ENCODE measurements at places on chromosomes 16 and 17.

- no peak for DNase-seq
Observed at GRCh38 chr16:9033125-9033830, 58.2 kb upstream of the HAPSTR1 start.

DNA sequence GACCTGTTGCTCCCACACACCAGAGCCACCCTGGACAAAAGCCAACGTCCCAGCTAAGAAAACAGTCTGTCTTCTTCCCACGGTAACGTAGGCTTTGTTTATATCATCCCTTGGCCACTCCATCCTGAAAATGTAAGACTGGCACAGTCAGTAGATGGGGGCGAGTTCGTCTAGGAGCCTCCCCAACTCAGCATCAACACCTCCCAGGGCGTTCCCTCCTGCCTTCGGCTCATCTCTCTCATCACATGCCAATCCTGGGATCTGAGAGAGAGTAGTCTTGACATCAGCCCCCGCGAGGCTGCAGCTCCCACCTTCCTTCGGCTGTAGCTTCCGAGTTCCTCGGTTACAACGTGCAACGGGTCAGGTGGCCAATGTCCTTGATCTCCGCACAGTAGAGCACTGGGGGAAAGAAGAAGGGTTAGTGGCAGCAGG is 894 bp downstream of the RNF227 start:
- DNase-seq = no peak

DNA sequence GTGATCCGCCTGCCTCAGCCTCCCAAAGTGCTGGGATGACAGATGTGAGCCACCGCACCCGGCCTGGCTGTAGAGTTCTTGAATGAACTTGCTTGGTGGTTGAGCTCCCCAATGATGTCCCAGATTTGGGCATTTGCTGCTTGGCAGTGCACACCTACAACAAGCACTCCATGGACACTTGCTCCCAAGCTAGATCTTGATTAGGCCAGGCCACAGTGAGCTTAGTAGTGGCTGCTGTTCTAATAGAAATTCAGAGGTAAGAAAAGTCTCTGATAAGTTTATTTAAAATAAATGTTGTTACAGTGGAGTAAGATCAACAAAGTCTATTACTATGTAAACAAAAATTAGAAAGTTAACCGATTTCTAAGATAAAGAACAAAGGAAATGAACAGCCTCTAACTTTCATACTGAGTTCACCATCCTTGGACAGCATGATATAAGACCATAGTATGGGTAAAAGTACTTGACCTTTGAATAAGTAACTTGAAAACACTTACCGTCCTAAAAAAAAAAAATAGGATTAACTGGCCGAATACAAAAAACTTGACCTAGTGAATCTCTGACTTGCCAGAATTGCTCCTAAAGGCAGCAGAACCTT is 951 bp downstream of the TMED6 start:
- no peak for DNase-seq

GRCh38 chr17:69565447-69565846 is 150.9 kb downstream of the MAP2K6 start:
- no peak for DNase-seq

GRCh38 chr17:38729886-38730525 is at the start of gene CISD3:
CISD3 (plus strand) TSS chr17:38730341; CDS start chr17:38730359, 18 bp downstream.
- peak; percentile 78 for DNase-seq

GRCh38 chr16:89256651-89257254 is 39.2 kb downstream of the ZNF778 start:
- no peak for DNase-seq

GRCh38 chr16:77591347-77591746 is 131.0 kb upstream of the NUDT7 start:
- DNase-seq = no peak

DNA sequence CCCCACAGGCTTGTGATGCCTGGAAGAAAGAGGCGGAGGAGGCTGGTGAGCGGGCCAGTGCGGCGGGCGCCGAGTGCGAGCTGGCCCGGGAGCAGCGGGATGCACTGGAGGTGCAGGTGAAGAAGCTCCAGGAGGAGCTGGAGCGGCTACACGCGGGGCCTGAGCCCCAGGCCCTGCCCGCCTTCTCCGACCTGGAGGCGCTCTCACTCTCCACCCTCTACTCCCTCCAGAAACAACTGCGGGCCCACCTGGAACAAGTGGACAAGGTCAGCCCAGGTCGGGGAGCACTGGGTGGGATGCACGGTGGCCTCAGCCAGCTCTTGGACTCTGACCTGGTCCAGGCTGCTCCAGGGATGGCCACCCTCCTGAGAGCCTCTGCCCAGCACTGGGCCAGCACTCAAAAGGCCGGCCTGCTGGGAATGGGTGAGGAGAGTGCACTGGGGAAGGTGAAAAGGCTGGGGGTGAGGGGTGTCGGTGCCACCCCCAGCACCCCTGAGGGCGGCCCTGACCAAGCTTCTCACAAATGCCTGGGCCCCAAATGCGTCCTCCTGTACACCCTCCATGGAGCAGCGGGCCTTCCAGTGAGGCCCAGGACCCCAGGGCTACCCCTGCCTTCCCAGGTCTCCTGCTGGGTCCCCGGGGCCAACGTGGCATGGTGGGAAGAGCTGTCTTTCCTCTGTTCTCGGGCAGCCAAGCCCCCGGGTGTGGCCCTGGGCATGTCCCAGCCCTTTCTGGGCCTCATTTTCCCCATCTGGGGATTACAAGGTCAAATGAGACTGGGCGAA is 20.8 kb downstream of the UNC13D start:
- DNase-seq = no peak

DNA sequence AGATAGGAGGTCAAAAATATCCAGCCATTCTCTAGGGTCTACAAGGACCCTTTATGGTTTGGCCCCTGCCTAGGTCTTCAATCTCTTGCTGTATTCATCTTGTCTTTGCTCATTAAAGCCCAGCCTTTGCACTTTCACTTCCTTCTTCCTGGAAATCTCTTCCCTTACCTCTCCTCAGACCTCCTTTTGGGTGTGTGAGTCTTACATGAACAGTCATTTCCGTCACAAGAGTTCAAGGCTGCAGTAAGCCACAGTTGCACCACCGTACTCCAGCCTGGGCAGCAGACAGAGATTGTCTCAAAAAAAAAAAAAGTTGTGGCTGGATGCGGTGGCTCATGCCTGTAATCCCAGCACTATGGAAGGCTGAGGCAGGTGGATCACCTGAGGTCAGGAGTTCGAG is 6.0 kb upstream of the ATP1B2 start:
- no peak for DNase-seq

- no peak for DNase-seq
Observed at GRCh38 chr17:68542698-68543463, 30.7 kb downstream of the PRKAR1A start.

GRCh38 chr17:79081571-79082276 is 7.1 kb downstream of the ENGASE start:
- no peak for DNase-seq

GRCh38 chr16:84663433-84664101 is 15.3 kb downstream of the KLHL36 start:
- DNase-seq = no peak

DNA sequence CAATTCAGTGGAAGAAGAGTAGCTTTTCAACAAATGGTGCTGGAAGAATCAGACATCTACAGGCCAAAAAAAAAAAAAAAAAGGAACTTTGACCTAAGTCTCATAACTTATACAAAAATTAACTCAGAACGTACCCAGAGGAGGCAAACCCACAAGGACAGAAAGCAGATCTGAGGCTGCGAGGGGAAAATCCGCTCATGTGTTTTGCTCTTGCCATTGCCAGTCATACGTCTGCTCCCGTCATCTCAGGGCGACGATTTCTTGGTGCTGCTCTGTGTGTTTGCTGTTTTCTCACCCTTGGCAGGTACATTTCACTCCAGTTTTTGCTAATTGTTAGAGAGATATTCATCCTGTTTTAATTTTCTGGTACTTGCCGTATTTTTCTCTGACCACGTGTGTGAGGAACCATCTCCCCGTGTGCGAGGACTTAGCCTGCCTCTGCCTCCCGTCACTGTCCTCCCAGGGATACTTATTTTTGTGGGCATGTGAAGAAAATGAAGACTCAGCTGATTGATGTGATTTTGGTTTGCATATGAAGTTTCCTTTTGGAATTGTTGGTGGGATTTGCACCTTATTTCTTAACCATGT is 33.4 kb upstream of the ACSF3 start:
- DNase-seq = no peak

GRCh38 chr16:4692460-4693295 is 684 bp upstream of the NUDT16L1 start:
- DNase-seq = peak; percentile 66

- no peak for DNase-seq
Observed at GRCh38 chr16:53726625-53727024, 22.7 kb downstream of the FTO start.

- no peak for DNase-seq
Observed at GRCh38 chr16:65104471-65104870, 17.4 kb downstream of the CDH11 start.

GRCh38 chr16:1857433-1858097 is 14.4 kb downstream of the MEIOB start:
- no peak for DNase-seq

- DNase-seq = no peak
Observed at GRCh38 chr17:45812102-45812501, 28.0 kb downstream of the CRHR1 start.

- DNase-seq = no peak
Observed at GRCh38 chr17:67639979-67640378, 77.8 kb upstream of the NOL11 start.

DNA sequence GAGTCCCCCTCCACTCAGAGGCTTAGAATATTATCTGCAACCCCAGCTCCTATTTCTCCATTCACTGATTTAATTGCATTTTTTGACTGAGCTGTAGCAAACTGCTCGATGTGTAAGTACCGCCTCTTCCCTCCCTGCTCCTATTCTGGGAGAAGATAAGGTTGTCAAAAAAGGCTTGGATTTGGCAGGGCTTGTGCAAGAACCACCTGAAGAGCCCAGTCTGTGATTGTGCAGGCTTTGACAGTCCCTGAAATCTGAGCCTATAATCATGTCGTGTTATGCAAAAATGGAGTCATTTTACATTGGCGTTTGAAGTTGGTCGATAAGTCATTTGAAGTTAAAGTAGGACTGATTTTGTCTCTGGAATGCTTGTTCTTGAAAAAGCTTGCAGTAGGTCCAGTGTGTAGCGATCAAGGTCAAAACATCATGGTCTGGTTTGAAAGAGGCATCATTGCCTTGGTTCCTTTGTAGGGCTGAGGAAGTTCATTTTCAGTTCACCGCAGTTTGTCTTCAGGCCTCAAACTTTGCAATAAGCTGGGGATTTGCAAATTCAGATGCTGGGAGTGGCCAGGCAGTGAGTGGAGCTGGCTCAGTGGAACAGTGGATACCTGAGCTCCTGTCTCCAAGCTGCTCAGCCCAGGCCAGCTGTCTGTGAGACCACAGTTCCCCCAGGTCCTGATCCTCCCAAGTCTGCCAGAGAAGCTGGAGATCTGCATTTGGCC is 68.8 kb downstream of the KATNIP start:
- no peak for DNase-seq

DNA sequence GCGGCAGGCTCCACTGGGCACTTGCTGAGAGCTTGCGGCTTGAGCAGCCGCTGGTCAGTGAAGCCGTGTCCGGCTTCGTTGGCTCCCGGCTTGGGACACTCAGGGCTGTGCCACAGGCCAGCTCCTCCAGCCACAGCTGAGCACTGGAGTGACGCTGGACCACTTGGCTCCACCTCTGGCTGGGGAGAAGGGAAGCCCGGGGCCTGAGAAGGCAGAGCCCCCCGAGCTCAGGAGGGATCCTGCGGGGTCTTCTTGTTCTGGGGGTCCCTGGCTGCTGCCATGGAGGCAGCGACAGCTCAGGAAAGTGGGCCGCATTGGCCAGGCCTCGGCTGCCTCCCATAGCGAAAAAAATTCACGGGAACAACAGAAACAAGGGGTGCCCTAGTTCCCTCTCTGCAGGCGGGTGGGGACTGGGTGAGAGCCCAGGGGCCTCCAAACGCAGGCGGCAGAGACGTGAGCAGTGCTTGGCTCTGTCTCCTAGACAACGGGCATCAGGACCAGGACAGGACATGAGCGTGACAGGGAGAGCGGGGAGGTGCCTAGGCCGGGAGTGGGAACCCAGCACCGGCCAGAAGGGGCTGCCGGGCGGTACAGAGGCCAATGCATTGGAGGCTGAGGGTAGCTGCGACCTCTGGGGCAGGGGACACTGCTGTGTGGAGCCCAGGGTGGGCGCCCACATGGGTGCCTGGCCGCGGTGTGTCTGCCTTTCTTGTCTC is 37.7 kb downstream of the SLC7A5 start:
- no peak for DNase-seq

GRCh38 chr16:86848821-86849220 is 270.5 kb downstream of the FOXL1 start:
- no peak for DNase-seq

DNA sequence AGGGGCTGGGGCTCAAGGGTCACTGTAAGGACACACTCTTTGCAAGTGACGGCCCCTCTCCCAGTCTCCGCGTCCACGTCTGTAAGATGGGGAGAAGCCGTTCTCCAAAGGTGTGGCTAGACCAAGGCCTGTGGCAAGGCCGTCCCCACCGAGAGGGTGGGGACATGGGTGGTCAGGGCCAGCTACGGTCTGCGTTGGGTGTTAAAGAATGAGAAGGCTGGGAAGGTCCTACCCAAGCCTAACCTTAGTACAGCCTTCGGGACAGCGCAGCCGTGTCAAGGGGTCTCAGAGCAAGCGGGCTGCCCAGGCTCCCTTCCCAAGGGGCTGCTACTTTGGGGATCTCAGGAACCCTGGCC is 1.9 kb downstream of the C1QTNF8 start:
- DNase-seq = no peak

GRCh38 chr16:24943471-24943870 is 71.7 kb downstream of the ARHGAP17 start:
- no peak for DNase-seq
